ENCODE measurements at places on chromosomes 5 and 9.

GRCh38 chr5:172760959-172761358 lies 10.0 kb downstream of the DUSP1 start:
- DNase-seq, result no peak

- no peak for DNase-seq
Measured at GRCh38 chr9:93976973-93977372, 21.8 kb upstream of the BARX1 start.

- no peak for DNase-seq
Measured at GRCh38 chr5:159057996-159058395, 41.7 kb downstream of the EBF1 start.

GRCh38 chr5:180908998-180909731 lies 10.2 kb downstream of the BTNL8 start:
- DNase-seq, result no peak

DNA sequence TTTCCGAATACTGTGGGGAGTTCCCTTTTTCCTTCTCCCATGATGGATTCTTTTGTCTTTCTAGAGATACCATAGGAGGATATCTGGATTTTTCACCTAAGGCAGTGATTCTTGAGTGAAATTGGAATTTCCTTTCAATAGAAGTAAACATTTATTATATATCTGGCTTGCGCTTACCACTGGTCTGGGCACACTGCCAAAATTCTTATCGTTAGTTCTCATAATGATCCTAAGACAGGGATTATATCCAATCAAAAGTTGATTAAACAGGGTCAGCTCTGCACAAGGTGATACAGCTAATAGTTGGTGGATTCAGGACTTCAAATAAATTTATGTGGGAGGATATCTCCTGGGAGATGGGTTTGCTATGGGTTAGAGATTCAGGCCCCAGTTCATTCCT lies 9.6 kb downstream of the TLE4 start:
- DNase-seq, result no peak

GRCh38 chr5:150559701-150560100 lies 51.8 kb downstream of the NDST1 start:
- DNase-seq, result no peak

DNA sequence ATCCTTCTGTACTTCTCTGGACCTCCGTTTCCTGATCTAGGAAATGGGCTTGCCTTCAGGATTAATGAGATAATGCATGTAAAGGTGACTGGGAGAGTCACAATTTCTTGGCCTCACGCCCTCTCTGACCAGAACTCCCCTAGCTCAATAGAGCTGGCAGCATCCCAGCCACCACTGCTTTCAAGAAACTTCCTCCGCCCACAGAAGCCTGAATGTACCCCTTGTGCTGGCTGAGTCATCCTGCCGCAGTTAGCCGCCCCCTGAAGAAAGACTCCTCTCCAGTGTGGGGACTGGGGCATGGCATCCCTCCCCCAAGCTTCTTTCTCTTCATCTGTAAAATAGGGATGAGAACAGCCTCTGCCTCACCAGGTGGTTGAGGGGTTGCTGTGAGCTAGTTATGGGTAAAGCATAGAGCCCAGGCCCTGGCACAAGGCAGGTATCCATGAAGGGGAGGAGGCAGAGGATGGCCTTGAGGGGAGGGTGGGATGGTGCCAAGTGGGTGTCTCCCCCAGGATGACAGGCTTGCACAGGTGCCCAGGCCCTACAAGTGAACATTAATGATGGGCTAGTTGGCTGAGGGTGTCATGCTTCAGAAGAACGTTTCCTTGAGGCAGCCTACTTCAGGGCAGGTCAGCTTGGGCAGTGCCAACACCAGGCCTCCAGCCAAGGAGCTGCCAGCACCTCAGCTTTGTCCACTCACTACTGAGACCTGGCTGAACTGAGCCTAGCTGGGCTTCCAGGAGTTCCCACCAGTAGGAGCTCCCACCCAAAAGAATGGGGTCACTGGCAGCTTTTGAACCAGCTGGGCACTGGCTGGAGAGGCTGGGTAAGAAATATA lies 3.4 kb downstream of the PDLIM4 start:
- no peak for DNase-seq

DNA sequence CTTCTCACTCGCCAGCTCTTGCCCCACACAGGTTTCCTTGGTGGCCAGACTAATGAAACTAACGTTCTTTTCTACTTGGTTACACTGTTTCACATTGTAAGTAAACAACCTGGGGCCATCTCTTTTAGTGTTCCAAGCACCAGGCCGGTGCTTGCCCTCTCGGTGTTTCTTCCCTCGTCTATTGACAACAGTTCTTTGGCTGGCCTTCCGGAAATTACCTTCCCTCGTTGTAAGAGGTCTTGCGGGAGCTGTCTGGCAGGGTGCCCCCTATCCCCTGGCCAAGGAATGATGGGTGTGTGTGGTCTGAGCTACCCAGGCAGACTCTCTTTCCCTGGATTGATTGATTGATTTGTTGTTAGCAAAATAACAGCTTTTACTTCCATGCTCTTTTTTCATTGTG lies 918 bp upstream of the MYMK start:
- no peak for DNase-seq

Measured in memory B cell (primary cell).